ENCODE measurements at places on chromosomes 5 and 9. TPM values are rescaled to one million over a fixed set of nuclear protein-coding genes. Genes with fewer than 3 reads are reported as not detected.
A peak's percentile ranks its signal among the peaks of the same experiment; 100 is the strongest.

GRCh38 chr5:35320029-35320428 is 89.7 kb upstream of the PRLR start:
- no peak for DNase-seq

GRCh38 chr5:148937239-148937638 is 110.8 kb downstream of the ADRB2 start:
- DNase-seq: peak; percentile 44

DNA sequence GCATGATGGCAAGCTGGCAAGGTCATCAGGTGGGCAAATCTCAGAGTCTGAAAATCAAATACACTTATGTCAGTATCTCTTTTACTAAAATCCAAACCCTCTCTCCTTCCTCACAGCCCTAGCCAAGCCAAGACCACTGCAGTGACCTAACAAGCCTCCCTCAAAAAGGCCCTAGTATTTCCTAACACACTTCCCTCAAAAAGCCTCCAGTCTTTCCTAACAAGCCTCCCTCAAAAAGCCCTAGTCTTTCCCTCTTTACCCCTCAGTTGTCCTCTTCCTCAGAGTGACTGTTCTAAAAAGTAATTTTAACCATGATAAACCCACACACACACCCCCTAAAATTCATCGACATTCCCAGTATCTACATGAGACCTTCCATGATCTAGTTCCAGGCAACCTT is 140.0 kb downstream of the CDK5RAP2 start:
- DNase-seq: no peak

- no peak for DNase-seq
Measured at GRCh38 chr5:67963789-67964519, 251.6 kb upstream of the PIK3R1 start.

DNA sequence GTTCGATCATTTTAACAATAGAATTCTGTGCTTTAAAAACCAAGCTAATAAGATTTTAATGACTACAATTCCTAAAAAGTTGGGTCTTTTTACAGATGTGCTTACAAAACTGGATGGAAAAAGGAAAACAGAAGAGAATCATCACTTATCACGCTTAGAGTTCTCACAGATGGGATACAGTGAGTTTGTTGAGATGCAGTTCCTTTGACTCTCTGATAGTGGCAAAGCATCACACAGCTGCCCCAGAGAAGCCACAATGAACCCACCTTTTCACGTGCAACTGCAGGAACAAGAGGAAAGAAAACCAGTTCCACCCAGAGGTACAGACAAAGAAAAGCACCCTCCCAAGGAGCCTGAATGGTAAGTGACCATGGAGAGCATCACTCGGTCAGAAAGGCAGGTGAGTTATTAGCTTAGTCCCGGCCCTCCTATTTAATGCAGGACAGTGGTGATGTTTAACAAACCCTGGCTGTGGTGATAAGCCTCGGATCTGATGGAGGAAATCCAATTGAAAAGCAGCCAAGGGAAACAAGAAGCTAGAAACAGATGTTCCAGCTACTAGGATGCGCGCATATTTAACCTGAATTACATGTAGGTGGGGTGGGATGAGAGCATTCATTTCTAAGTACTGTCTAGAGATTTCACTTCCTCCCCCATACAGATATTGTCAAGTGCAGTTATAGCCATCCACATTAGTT is 167.7 kb downstream of the TARS1 start:
- peak; percentile 4 for DNase-seq

- no peak for DNase-seq
Measured at GRCh38 chr9:87499424-87500017, 1.9 kb downstream of the DAPK1 start.

DNA sequence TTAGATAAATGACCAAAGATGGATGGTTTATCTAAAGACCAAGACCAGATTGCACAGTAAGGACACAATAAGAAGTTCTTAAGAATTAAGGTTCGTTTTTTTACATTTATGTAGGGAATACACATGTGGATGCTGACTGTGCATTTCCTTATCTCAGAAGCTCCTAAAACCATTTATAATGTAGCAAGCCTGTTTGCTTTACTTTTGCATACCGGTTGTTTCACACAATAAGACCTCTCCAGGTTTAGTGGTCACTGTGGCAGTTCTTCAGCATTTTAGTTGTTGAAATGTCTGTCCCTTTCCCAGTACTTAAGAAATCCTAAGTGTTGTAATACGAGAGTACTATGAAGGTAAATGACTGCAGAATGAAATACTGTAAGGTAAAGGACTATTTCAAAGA is 43.6 kb downstream of the BASP1 start:
- DNase-seq: no peak

Gene HIGD2A
- total RNA-seq: 102 TPM

Gene PLPP1
- 40.7 TPM for total RNA-seq

Gene FAXDC2
- 25.4 TPM for total RNA-seq

Gene FOXD4
- 0.52 TPM for total RNA-seq

Gene MAT2B
- total RNA-seq: 73.0 TPM

Data from LHCN-M2 (cell line).